CD4-positive, alpha-beta T cell treated with Interleukin-6 at 100 ng/mL for 8 hours (primary cell): ENCODE measurements at places on chromosomes 2 and 18.

- DNase-seq: no peak
Observed at GRCh38 chr2:88844960-88845359, 153.5 kb downstream of the RPIA start.

- DNase-seq: no peak
Observed at GRCh38 chr2:55430211-55430975, 10.7 kb upstream of the CCDC88A start.

DNA sequence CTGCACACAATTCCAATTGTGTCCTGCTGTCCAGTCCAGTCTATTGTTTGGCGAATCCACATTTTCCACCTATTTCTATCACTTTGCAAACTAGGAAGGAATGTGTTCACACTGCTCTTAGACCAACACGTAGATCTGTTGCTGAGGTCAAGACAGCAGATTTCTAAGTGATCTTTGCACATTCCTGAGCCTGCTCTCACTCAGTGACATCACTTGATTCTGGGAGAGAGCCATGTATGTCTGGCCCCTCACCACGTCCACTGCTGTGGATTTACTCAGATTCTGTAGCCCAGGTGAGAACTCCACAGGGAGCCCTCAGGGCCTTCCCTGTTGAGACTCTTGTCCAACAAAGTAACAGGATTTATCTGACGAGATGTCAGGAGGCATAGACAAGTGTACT is 317.2 kb downstream of the TSN start:
- DNase-seq: no peak

GRCh38 chr18:24924066-24924716 is 427.8 kb downstream of the ZNF521 start:
- DNase-seq: no peak

DNA sequence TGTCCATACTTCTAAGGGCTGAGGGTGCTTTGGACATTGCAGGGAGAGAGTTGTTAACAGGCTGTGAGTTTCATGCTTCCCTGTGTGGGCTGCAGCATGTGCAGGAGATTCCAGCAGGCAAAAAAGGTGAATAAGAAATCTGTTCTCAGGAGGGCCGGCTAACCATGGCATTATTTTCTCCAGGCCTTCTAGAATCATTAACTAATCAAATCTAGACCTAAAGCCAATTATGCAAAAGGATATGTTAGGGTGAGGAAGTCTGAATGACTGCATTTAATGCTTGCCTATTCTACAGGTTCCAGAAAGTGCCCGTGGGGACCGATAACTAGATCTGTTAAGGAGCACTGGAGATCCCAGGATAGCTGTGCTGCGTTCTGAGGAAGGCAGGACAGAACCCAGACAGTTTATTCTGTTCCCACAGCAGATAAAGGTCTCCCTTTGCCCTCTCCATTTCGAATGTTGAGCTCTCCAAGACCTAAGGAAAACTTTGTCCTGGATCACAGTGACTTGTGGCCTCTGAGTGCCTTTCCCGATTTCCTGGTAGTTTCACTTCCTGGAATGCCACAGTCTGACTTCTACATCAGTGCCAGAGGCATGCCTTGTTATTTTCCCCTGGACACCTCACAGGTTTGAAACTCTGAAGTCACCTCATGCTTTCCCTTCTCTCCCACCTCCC is 50.0 kb upstream of the ZFP36L2 start:
- no peak for DNase-seq

DNA sequence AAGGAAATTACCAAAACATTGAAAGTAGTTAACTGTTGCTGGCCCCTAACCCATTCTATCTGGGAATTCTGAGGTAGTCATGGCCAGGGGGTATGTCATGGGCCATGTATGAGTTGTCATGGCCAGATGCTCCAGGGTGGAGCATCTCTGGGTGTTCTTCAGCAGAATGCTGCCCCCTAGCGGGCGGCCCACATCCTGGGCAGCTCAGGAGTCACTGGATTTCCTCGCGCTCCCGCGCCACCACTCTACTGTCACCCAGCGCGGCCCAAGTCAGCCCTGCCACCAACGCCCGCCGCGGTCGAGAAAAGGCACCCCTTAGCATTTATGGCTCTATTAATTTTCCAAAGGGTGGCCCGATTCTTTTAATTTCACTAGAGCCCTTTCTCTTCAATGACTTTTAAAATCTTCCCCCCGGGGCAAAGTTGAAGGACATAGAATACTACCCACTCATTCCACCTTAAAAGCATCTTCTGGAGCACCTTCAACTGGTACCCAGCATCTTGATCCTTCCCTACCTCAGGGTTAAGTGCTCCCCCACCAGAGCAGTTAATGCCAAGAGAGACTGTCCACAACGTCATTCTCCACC is 41.6 kb downstream of the PKDCC start:
- no peak for DNase-seq

GRCh38 chr2:70670626-70671025 is 97.4 kb downstream of the ADD2 start:
- no peak for DNase-seq

DNA sequence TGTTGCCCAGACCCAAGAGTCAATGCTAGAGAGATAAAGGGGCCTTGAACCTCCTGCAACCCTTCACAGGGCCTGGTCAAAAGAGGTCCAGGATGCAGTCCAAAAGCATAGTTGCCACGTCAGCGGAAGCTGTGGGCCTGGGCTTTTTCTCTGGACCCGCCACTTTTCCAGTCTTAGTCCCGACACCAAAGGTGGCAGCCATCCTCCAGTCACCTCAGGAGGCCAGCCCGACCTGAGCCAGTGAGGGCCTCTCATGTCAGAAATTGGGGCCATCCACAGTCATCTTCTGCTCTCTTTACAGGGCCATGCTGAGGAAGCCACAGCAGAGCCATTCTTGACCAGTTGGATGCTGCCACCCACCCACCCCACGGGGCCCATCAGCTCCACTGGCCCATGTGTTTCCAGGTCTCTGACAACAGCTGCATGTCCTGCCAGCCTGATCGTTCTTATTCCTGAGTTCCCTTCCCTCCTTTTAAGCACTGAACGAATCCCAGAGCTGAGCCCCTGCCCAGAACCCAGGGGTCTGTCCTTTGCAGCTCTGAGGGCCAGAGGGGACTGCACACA is 34.1 kb upstream of the KLHL29 start:
- DNase-seq: no peak

- DNase-seq: no peak
Observed at GRCh38 chr2:161570424-161571050, 53.7 kb upstream of the SLC4A10 start.

- DNase-seq: no peak
Observed at GRCh38 chr2:64192125-64192479, 47.9 kb upstream of the PELI1 start.
